ENCODE measurements at places on chromosomes 7 and 10.

DNA sequence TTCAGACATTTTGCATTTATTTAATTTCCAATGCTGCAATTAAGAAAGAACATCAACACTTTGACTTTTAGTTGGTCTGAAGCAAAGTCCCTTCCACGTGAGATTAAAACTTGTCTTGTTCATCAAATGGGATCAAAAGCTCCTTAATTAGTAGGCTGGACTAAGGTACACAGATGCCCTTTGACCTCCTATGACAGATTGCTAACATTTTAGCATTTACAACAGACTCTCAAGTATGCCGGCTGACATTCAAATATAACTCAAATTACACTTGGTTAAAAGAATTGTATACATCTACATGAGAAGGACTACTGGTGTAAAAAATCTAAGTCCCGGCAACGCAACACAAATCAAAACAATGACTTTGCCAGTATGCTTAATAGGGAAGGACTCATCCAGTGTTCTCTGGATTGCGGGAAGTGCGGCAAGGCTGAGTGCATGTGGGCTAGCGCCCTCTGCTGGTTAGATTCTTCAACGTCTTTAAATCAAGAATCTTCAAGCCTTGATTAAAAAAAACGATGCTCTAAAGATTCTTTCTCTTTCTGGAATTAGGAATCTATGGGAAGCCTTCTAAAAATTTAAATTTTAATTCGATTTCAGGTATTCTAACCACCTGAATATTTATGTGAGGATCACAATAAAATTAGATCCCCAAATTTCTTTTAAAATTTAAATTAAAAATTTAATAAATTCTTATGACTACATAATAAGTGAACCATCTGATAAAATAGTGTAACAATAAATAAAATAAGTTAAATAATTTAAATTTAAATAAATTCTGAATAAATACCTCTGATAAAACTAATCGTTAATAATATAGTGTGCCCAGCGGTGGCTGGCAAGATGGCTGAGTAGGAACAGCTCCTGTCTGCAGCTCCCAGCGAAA, 444.7 kb downstream of the DGKB start:
- peak; percentile 60 for DNase-seq

GRCh38 chr10:129771991-129772431, 192.1 kb downstream of the EBF3 start:
- DNase-seq: no peak

GRCh38 chr10:112447620-112447928, 559 bp downstream of the VTI1A start:
- no peak for DNase-seq

GRCh38 chr7:17371671-17372524, 73.4 kb downstream of the AHR start:
- DNase-seq: no peak

DNA sequence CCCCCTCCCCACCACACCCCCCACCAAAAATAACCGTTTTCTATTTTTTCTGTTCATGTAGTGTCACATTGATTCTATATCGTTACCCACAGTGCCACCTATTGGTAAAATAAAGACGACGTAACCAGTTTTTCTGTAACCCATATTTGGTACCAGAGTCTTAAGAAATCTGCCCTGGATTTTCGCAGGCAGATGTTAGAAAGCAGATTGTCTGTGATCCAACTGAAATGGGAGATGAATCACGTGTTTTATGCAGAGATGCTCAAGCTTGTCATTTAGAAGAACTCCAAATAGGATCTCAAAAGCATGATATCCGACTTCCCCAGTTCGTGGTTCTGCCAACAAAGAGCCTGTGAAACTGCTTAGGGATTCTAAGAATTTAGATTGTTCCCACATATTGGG, 261.1 kb upstream of the CSTF2T start:
- DNase-seq: no peak

GRCh38 chr10:15325243-15325943, 45.7 kb downstream of the FAM171A1 start:
- DNase-seq: no peak

DNA sequence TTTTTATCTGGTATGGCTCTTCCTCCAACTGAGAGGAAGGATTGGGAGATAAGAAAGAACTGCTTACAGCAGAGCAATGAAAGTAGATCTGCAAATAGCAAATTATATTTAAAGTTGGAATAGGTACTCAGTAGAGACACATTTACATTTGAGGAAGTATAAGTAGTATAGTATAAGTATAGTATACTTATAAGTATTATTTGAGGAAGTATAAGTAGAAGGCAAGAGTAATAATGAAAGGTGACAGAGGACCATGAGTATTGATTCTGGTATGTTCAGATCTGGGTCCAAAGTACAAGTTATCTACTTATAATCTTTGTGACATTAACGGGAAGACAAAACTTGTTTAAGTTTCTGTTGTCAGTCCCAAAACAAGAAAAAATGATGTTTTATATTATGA, 527.6 kb upstream of the SORCS1 start:
- no peak for DNase-seq

DNA sequence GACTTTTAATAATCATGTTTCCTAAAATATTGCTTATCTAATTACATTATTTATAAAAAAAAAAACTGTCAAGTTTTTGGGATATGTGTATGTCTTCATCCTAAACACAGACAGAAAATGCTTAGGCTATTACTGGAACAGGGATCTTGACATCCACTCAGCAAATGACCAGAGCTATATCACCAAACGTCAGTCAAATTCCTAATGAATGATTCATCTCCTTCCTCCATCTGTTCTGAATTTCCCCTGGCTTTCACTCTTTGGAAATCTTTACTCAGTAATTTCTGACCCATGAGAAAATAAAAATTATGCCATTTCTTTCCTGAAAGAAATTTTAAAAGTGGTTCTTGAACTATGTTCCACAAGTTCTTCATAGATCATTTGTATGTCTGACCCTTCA, 552.4 kb upstream of the KCND2 start:
- no peak for DNase-seq

DNA sequence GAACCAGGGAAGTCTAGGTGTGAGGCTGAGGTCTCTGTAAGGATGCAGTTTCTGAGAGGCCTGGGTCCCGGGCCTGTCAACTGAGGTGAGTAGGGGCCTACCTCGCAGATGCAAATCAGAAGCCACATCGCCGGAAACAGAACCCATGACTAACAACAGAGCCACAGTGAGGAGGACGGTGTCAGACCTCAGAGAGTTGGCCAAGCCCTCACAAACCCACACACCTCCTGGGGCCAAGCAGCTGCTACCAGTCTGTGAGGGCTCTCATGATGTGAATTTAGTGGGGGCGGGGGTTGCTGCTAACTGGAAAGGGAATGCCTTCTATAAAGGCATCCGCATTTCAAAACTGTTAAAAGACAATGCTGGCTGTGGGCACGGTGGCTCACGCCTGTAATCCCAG, 103.0 kb downstream of the COBL start:
- no peak for DNase-seq

- DNase-seq: no peak
Measured at GRCh38 chr10:59271160-59271559, 91.2 kb downstream of the FAM13C start.

- no peak for DNase-seq
Measured at GRCh38 chr10:63324495-63324854, 141.3 kb downstream of the JMJD1C start.

DNA sequence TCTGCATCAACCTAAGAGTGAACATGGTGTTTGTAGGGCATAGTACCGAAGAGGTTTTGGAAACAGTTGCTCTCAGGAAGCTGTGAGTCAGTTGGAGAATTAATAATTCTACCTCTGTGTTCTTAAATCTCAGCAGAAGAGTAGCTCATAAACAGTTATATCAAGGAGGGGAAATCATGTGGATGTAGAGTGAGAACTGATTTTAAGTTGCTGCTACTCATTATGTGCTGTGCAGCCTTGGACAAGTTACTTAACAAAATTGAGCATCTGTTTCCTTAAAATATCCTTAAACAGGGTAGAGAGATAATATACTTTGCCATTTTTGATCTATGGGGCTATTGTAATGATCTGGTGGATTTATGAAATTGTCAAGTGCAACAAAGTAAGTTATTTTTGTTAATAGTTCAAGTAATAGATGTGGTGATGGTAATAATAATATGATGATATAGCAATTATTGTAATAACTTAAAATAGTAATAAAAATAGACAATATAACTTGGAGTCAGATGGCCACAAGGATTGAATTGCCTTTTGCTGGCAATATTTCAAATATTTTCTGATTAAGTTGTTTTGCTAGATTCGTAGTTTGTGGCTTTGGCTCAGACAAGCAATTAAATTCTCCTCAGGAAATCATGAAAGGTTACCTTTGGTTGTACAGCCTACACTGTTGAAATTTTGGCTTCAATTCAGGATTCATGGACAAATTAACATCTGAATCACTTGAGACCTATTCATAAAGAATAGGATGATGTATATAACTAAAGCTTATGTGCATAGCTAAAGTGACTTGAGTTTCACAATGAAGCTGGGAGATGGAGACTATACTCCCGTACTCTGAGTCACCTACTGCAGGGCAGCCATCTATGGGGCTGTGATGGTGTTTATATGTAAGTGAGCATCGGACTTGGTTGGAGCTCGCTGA, 228.5 kb downstream of the CDK14 start:
- no peak for DNase-seq

- peak; percentile 71 for DNase-seq
Measured at GRCh38 chr7:74658178-74659004, 873 bp downstream of the GTF2I start.

- no peak for DNase-seq
Measured at GRCh38 chr10:79498291-79498829, 14.0 kb upstream of the EIF5AL1 start.

DNA sequence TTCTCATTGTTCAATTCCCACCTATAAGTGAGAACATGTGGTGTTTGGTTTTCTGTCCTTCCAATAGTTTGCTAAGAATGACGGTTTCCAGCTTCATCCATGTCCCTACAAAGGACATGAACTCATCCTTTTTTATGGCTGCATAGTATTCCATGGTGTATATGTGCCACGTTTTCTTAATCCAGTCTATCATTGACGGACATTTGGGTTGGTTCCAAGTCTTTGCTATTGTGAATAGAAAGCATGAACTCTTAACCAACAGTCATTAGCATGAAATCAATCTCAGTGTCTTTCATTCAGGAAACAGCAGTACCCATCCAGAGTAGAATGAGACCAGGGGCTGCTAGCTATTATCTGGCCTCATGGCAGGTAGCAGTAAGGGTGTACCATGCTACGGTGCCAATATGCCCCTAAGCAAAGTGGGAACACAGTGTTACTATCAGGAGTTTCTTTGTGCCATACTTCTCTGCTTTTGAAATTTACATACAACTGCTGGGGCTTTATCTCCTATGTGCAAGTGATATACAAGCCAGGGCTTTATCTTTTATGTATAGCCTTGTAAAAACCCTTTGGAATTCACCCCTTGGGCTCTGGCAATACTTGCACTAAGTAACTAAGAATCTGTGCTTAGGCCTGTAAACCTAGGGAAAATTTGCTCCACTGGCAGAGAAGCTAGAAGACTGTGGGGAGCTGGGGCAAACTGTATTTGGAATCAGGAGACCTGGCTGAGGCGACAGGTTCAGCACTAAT, 5.4 kb downstream of the PON2 start:
- no peak for DNase-seq

DNA sequence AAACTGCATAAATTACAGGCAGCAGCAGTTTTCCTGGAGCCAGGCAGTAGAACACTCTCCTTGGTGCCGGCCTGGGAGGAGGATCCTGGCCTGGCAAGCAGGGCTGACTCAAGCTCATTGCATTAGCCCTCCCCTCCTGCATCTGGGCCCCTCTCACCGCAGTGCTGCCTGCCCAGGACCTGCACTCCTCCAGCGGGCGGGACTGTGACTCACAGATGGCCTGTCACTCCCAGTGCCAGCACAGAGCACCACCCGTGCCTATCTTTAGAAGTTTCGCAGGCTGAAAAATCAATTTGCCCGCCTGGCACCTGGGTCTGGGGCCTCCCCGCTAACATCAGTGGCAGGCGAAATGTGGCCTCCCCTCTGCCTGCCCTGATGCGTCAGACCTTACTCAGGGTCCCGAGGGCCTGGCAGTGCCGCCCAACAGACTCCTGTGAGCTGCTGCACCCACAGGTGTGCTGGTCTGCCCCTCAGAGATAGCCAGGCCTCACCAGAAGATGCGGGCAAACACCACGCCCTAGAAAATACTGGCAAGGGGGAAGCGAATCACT, 123.8 kb downstream of the KCNMA1 start:
- DNase-seq: no peak

DNA sequence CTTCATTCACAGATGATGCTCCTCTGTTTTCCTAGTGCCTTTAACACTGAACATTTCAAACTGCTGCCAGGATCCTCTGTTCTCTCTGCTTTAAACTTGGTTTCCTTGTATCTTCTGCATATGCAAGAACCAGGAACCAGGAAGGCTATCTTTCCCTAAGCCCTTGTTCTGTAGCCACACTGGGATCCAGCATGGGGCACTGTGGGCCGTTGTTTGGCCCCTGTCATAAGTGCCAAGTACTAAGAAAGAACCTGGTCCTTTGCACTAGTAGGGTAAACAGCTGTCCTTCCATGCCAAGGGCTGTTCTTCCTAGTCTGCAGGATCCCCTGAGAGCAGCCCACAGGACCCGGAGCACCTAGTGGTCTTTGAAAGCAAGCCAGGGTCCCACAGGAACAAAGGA, 49.0 kb upstream of the TRIM8 start:
- no peak for DNase-seq

GRCh38 chr7:144137501-144137900, 14.5 kb downstream of the OR2A14 start:
- DNase-seq: no peak

DNA sequence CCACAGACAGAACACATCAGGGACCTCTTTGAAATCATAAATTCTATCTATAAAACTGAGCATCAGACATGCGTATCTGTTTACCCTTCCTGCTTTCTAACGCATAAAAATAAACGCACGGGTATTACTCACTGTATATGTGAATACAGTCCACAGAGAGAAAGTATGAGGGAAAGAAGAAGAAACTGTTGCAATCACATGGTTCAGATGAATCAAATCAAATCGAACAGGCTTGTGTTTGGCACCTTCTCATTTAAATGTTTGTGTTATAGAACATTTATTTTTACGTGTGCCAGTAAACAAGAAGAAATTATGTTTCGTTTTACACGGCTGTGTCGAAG, 322.0 kb downstream of the FRMD4A start:
- DNase-seq: no peak

GRCh38 chr10:51894771-51895578, 195.6 kb upstream of the CSTF2T start:
- DNase-seq: no peak

- DNase-seq: no peak
Measured at GRCh38 chr10:81314471-81314870, 560.5 kb upstream of the NRG3 start.

GRCh38 chr7:105086850-105087249, 72.8 kb downstream of the KMT2E start:
- no peak for DNase-seq

- DNase-seq: no peak
Measured at GRCh38 chr10:13633689-13634088, 46.9 kb downstream of the PRPF18 start.

GRCh38 chr10:119406137-119406536, 136.4 kb downstream of the RGS10 start:
- no peak for DNase-seq

DNA sequence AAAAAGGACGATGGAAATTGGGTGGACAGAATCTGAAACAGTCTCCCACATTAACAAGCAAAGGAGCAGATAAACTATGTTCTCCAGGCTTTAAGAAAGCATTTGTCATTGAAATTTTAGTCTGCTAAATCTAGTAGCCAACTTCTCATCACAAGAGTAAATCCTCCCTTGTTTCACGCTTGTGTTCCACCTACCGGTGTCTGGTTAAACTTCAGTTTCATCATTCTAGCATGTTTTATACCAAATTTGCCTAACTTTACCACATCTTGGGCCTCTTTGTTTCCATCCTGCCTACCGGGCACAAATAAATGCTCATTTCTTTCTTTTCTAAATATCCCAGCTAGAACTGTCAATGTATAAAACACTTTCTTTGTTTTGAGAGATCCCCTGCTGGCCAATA, 5.8 kb downstream of the LIPA start:
- DNase-seq: no peak
